ENCODE measurements at places on chromosomes 7 and 10.

DNA sequence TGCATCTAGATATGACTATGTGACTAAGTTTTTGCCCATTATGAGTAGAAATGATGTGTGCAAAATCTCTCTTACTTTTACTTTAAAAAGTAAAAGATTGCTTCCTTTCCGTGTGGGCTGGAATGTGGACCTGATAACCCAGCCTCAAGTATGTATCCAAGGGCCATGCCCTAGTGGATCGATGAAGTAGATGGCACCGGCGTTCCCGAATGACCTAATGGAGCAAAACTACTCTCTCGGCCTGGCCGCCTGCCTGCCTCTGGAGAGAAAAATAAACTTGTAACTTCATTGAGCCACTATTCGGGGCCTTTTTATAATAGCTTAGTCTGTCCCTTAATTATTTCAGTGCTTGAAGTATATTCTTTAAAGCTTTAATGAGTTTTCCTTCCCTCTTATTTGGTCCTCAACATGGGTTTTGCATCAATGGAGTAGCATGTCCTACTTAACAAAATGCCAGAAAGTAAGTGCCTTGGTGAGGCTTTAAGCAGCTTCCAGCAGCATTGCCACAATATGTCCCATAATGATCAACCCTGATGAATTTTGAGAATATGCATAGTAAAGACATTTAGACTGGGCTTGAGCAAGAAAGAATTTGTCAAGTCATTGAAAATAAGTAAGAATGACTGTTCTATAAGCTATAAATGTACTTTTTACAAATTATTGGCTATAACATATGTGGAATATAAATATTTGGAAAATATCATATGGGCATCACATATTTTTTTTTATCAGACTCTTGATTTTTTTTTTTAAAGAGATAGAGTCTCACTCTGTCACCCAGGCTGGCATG lies 61.4 kb downstream of the PLXDC2 start:
- no peak for DNase-seq

DNA sequence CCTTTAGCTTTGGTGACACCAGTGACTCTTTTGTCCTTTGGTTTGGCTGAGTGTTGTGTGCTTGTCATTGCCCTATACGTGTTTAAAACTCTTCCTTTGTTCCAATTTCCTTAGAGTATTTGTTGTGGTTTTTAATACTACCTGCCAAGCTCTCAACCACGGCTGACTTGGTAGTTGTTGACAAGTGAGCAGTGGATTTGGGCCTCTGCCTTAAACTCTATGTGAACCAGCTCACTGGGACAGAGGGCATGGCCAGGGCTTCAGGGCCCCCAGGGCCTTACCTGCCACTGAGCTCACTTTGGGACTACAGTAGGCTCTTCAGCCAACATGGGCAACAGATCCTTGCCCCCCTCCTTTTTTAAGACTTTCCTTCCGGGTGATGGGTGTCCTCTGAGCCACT lies 9.6 kb upstream of the DMBT1 start:
- no peak for DNase-seq

DNA sequence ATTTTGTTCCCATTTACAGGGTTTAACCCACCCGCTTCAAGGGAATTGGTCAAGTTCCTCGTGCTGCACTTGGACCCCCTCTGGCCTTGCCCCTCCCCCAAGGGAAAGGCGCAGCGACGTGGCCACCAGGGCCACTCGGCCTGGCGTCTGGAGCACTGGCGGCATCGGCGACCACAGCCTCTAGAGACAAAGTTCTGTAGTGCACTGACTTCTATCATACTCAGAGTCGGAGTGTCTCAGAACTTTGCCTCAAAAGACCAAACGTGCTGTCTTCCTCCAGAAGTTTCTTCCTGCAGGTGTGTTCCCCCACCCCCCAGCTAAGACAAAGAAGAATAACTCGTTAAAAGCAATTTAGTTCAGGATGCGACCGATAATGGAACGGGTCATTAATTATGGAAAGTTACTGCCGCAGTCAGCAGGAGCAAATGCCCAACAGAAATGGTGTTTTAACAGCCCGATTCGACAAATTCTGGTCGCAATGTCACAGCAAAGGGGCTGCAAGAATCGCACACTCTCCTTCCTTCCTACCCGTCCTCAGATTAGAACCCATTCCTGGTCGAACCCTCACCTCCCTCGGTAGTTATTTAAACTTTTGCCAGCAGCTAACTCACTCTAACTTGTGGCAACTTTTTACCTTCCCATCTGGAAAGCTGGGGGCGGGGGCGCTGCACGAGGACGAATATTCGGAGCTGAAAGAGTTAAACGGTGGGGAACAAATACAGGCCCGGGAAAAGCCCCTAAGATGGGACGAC lies 202.1 kb upstream of the NFE2L3 start:
- DNase-seq, result peak; percentile 17

DNA sequence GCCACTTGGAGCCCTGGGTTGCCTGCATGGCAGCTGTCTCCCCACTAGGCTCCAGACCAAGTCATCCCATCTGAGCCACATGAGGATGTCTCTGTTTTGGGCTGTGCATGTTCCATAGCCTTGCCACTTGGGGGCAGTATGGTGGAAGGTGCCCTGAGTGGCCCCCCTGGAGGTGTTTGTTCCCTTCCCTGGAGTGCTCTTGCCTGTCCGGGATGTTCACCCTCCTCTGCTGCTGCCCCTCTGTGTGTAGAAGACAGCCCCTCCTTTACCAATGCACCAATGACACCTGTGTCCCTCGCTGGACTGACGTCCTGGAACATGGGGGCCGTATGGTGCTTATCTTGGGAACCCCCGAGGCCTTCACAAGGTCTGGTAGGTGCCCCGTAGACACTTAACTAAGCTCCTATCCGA lies 100.2 kb downstream of the ACTR3B start:
- peak; percentile 26 for DNase-seq

GRCh38 chr7:142298009-142298408 lies 40.2 kb upstream of the PRSS58 start:
- no peak for DNase-seq

DNA sequence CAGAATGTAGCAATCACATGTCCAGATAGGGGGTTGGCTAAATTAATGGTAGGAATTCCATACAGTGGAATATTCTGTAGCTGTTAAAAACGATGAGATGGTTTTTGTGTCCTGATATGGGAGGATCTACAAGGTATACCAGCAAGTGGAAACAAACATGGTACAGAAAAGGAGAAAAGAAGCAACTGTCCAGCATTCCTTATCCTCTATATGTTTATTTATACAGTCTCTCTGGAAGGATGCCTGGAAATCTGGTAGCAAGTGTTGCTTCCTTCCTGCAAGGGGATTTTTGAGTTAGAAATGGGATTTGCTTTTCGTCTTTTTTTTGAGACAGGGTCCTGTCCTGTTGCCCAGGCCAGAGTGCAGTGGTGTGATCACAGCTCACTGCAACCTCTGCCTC lies 19.3 kb downstream of the IL15RA start:
- DNase-seq, result no peak

GRCh38 chr10:48324580-48324979 lies 18.1 kb downstream of the MAPK8 start:
- no peak for DNase-seq

GRCh38 chr10:86252079-86252478 lies 114.5 kb downstream of the GRID1 start:
- DNase-seq, result no peak

DNA sequence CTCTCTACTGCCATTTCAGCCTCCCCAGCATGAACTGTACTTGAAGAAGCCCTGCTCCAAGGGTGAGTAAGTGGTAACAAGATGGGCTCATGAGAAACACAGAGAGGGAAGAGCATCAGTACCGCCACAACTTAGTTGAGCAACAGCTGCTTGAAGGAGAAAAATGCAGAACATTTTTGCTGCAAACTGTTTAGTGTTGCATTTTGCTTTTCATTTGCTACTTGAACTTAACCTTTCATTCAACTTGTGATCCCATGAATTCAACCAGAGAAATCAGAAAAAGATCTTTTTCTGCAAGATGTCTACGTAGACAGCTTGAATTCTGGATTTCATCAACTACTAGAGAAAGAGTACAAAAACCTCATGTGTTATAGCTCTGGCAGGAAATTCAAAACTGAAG lies 40.7 kb downstream of the ANK3 start:
- no peak for DNase-seq

DNA sequence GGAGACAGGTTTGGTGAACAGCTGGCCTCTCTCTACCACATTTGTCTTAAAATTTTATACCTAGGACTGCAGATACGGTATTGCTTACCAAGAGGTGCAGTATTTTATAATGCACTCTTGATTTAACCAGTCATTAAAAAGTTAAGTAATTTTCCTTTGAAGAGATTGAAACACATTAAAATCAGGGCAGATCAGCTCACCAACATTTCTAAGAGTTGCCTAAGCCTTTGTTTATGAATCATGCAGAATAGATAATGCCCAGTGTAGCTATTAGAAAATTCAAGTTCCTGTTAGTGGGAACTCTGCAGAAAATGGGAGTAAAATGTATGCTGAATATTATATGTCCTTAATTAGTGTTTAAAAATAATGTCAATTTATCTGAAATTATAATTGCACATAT lies 140.2 kb upstream of the PRPS1L1 start:
- no peak for DNase-seq

- no peak for DNase-seq
Measured at GRCh38 chr10:131975003-131975402, 6.7 kb downstream of the BNIP3 start.

DNA sequence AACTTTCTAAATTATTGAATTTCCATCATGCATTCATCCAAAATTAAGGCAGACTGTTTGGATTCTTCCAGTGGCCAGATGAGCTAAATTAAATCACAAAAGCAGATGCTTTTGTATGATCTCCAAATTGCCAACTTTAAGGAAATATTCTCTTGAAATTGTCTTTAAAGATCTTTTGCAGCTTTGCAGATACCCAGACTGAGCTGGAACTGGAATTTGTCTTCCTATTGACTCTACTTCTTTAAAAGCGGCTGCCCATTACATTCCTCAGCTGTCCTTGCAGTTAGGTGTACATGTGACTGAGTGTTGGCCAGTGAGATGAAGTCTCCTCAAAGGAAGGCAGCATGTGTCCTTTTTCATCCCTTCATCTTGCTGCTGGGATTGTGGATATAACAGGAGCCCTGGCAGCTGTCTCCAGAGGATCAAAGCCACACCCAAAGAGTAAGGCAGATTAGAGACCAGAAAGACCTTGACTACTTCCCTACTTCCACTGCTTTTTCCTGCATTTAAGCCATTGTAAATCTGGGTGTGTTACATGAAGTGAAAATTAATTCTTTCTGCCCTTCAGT lies 8.2 kb upstream of the CFAP69 start:
- no peak for DNase-seq

GRCh38 chr10:9834434-9834833 lies 1183.2 kb upstream of the CELF2 start:
- DNase-seq, result no peak

DNA sequence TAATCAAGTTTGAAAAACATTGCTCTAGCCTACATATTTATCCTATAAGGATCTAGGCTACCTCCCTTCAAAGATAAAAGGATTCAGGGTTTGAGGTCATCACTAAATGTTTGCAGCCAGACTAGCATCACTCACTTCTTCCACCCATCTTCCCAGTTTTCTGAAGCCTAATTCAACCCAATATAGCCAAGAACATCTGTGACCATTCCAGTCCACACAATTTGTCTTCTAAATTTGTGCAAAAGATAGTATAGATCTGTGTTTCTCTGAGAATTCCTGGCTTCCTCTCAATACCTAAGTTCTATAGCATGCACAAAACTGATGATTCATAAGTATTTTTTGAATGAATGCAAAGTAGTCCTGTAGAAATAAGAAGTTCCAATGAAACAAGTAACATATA lies 103.0 kb upstream of the CDK1 start:
- no peak for DNase-seq

- no peak for DNase-seq
Measured at GRCh38 chr10:95963991-95964389, 56.2 kb downstream of the CC2D2B start.

DNA sequence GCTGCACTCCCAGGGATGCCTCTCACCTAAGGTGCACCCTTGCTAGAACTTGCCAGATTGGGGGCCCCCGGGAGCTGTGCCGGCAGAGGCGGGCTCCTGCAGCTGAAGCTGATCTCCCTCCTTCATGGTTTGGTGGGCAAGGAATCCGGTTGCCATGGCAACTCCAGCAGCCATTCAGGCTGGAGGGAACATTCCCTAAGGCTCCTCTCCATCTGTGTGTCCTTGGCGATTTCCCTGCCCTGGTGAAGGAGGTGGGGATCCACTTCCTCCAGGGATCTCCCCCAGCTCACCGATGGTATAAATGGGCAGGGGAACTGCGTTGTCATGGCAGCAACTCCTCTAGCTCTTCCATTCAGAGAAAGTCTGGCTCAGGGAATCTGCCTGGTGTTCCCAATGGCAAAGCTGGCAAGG lies 49.6 kb upstream of the GPR158 start:
- no peak for DNase-seq

- DNase-seq, result no peak
Measured at GRCh38 chr7:87471473-87471872, 4.0 kb downstream of the ABCB4 start.

DNA sequence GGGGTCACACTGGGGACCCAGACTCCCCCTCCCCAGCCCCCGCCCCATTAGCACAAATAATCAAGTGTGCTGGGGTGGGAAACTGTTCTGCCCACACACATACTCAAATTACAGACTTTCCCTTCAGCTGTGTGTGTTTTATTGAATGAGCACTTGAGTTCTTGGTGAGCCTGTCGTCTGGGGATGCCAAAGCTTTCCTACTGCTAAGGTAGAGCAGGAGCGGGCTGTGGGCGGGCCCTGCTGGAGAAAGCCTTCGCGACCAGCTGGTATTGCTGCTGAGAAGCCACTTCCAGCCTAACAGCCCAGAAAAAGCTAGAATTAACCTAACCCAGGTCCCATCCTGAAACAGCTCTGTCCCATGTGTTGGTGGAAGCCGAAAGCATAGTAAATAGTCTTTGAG lies 87.0 kb upstream of the KMT2E start:
- DNase-seq, result no peak

DNA sequence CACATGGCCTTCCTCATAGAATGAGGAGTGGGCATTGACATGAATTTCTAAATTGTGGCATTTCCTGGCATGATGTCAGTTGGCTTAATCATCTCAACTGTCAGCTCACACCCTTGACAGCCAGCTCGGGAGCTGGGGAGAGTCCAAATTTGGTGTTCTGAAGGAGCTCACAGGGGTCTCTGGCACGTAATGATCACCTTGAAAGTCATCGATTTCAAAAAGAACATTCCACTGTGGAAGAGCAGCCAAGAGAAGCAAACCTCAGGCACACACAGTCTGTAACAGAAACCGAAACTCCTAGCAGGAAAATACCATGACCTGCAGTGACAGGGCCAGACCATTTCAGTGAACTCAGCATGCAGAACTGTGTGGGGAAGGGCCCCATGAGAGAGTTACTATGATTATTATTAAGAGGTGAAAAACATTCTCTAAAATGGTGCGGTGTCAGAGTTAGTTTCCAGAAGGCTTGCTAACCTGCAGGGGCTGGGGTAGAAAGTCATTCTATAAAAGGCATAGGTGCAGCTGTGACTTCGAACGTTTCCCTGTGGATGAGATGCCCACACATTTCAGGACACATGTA lies 26.4 kb upstream of the KLF6 start:
- peak; percentile 24 for DNase-seq

GRCh38 chr10:126375299-126375698 lies 13.0 kb downstream of the ADAM12 start:
- no peak for DNase-seq

GRCh38 chr7:94145602-94146001 lies 141.4 kb upstream of the BET1 start:
- DNase-seq, result peak; percentile 27

GRCh38 chr7:156459582-156459981 lies 181.0 kb upstream of the RNF32 start:
- DNase-seq, result no peak

Data from GM03348 (cell line).